ENCODE measurements at places on chromosomes 12 and 14.

GRCh38 chr14:29419736-29420135 is 507.9 kb downstream of the PRKD1 start:
- DNase-seq, result no peak

GRCh38 chr14:91116913-91117588 is 3.2 kb downstream of the DGLUCY start:
- DNase-seq, result peak; percentile 24

- no peak for DNase-seq
Measured at GRCh38 chr12:64893961-64894360, 69.5 kb downstream of the TBC1D30 start.

DNA sequence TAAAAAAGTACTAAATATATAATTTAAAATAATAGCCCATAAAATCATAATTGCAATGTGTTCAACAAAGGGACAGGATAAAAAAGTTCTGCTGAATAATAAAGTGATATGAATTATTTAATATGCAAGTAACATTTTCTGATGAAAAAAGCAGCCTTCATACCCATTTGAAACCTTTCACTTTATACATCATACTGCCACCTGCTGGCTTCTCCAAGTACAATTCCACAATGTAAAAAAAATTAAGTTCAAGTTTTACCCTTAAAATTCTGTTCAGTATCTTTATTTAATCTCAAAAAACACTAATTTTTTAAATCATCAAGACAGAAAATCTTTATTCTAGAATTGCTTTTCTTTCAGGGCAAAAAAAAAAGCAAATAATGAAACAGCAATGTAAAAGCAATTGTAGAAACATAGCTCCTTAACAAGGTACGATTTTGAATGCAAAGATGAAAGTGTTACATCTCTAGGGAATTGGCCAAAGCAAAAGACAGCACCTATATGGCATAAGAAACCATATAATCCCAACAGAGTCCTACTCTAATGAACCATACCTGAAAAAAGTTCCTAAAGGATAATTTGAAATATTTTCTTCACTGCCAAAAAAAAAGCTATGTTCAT is 15.0 kb downstream of the MDM1 start:
- peak; percentile 40 for DNase-seq

DNA sequence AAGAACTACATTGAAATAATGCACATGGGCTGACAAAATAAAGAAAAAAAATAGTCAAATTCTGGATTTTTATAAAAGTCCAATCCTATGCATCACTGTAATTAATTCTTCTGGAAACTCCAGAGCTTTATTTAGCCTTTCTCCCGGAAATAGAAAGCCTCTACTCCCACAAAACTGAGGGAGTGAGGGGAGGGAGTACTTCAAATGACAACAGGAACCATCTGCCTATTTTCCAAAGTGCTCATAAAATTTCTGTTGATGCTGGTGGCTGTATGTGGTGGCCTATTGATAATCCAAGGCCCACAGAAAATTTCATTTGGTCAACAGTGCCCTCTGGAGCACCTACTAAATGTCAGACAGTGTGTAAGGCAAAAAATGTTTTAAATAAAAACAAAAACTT is 64.6 kb downstream of the KIF21A start:
- DNase-seq, result no peak

- no peak for DNase-seq
Measured at GRCh38 chr12:54424224-54424623, 5.2 kb upstream of the ITGA5 start.

DNA sequence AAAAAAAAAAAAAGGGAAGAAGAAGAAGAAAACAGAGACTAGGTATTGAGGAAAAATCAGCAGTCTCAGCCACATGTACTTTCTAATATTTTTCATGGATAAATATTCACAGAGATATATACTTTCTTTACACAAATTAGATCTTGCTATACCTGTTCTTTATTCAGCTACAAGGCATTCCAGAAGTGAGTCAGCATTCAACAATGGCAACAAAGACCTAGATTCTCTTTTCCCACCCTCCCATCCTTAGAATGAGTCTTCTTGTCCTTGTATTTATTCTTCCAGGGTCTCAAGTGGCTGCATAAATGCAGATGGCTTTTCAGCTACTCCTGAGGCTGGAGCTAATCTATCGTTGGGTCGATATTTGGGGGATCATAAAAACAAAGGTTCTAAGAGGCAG is 93.0 kb downstream of the NT5DC3 start:
- DNase-seq, result no peak

GRCh38 chr12:1668833-1669543 is 21.9 kb upstream of the ADIPOR2 start:
- no peak for DNase-seq

GRCh38 chr12:80441921-80442320 is 2.1 kb upstream of the PTPRQ start:
- DNase-seq, result no peak

- DNase-seq, result no peak
Measured at GRCh38 chr14:29652571-29652970, 275.1 kb downstream of the PRKD1 start.

GRCh38 chr12:53577941-53578352 is 48.2 kb downstream of the ATF7 start:
- no peak for DNase-seq

DNA sequence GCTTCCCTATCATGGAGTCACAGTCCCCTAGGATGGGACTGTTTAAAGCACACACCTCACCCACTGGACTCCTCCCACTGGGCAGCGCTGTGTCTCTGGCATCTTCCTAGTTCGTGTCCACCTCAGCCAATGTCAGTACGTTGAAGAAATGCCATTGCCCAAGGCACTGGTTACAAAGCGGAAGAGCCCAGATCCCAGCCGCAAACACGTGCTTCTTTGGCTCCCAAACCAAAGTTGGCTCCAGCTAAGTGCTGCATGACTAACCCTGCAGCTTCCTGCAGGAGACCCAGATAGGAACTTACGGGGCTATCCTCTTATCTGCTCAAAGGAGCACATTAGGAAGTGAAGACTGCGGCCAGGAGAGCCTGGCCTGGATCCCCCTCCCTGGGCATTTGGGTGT is 9.3 kb downstream of the SYNE3 start:
- DNase-seq, result no peak

GRCh38 chr12:31843398-31844095 is 114.7 kb upstream of the AMN1 start:
- DNase-seq, result no peak

- peak; percentile 38 for DNase-seq
Measured at GRCh38 chr12:124321040-124321481, 26.2 kb downstream of the RFLNA start.

GRCh38 chr12:24815114-24815423 is 133.8 kb downstream of the BCAT1 start:
- DNase-seq, result no peak

DNA sequence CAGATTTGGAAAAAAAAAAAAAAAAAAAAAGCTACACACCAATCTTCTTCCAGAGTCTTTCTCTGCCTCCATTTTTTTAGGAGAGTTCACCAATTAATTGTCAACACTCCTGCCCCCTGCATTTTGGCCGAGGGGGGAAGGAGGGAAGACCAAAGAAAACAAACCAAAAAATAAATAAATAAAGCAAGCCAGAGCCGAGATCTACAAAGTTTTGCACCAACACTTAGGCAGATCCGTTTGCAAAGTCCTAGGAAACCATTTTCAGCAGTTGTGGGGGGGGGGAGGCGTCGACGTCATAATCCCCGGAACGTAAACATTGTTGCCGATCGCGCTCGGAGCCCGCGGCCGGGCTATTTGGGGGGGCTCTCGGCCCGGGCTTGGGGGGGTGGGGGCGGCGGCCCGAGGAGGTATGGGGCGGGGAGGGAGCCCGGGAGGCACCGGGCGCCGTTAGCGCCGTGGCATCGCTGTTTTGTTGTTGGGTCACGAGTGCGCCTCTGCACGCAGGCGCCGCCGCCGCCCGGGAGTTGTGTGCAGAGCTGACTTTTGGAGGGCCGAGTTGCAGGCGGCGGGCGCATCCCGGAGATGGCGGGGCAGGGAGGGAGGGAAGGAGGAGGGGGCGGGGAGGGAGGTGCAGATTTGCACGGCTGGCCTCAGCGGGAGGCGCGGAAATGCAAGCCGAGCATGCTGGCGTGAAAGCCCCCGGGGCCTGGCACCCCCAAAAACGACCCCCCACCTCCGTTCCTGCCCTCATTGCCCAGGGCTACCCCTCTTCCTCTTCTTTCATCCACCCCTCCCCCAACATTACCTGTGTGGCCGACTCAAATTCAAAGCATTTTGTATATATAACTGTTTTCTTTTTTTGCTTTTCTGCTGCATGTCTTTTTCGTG is 598 bp downstream of the KDM2B start:
- DNase-seq, result peak; percentile 62

- DNase-seq, result no peak
Measured at GRCh38 chr12:64733857-64734256, 25.3 kb downstream of the GNS start.

DNA sequence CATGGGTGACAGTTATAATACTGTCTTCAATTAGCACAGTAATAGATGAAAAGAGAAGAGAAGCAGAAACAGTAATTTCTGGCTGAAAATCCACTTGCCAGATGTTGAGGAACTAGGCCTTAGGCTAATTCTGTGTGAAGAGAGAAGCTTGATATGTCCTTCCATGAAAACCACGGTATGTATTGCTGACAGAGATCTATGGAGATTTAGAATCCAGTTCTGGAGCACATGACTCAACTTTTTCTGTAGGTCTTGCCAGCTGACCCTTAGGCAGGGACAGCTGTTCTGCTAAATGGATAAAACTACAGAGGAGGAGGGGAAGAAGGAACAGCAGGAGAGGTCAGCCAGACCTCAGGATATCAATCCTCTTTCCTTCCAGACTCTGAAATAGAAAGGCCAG is 211.5 kb downstream of the PRKD1 start:
- no peak for DNase-seq

DNA sequence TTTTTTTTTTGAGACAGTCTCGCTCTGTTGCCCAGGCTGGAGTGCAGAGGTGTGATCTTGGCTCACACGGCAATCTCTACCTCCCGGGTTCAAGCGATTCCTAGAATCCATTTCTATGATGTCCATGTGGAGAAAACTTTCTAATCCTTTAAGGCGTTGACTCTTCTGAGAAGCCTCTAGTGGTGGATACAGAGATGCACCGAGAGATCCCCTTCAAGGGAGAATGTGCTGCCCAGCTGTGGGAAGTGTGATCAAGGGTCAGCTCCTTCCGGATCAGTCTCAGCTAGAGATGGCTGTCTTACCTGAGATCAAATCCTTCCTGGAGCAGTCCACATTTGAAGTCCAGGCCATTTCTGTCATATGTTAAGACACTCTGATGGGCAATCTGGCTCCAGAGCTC is 92.7 kb upstream of the HECTD1 start:
- DNase-seq, result no peak

GRCh38 chr12:63893170-63893569 is 48.7 kb downstream of the SRGAP1 start:
- DNase-seq, result no peak

DNA sequence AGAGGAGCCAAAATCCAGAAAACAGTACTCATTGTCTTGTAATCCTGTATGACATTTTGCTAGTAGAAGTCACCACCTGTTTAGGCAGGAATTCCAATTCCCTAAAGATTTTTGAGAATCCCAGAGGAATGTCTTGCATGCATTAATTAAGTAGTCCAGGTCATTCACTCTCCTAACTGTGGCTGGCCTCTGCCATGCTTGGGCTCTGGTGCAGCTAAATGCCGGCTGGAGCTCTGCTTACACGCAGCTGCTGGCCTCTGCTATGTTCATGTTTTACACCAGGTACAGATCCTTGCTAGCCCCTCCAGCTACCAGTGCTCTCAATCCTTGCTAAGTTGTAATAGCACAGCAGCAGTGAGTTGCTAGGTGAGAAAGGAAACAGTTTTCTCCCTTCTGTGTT is 16.3 kb upstream of the HIF1A start:
- DNase-seq, result no peak

DNA sequence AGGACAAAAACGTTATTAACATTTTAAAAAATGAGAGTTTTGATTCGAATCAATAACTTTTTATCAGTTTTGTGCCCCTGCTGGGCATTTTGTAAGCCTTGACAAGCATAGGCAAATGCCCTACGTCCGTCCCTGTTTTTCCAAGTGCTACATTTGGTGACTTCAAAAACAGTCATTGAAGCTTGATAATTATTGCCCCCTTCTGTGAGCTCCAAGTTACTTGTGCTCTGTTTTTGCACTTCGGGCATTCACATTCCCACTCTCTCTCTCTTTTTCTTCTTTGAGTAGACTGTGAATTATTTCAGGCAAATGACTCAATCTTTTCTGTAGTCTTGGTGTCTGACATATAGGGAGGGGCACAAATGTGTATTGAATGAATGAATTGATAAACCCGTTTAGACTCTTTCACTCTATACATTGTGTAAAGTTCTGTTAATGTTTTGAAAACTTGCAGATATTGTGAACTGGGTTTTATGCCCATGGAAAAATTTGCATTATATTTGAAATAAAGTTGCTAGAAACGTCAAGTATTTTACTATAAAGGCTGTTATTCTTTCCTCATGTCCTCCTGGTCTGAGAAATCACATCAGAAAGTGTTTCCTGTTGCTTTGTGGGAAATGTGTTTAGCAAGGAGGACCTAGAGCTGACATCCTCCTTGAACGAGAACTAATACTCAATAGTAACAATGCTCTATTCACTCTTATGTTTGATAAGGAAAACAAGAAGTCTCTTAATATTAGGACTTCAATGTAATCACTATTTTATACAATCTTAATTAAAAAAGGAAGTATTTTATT is 1.4 kb downstream of the APAF1 start:
- no peak for DNase-seq

DNA sequence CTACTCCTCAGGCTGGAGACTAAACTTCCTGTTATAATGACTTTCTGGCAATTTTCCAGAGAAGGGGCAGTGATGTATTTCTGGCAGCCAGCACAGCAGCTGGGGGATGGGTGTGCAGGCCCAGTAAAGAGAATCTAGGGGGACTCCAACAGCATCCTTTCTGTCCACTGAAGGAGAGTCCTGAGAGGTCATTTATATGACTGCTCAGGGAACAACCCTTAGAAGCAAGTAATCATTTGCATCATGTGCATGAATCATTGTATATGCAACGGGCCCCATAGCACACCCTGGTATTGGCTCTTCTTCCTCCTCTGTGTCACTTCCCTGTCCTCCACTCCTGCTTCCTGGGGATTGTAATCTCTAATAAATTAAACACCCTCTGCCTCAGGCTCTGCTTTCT is 493.8 kb downstream of the RPS29 start:
- no peak for DNase-seq

GRCh38 chr12:31041033-31041564 is 32.6 kb upstream of the DDX11 start:
- DNase-seq, result no peak

GRCh38 chr14:93137864-93138263 is 22.1 kb upstream of the ITPK1 start:
- DNase-seq, result no peak

GRCh38 chr12:27924350-27925135 is 48.0 kb downstream of the PTHLH start:
- DNase-seq, result no peak

- DNase-seq, result no peak
Measured at GRCh38 chr14:102421411-102422057, 58.8 kb downstream of the TECPR2 start.

GRCh38 chr12:94534774-94535509 is 75.3 kb upstream of the CEP83 start:
- DNase-seq, result no peak

GRCh38 chr12:49702676-49703215 is 4.5 kb downstream of the FMNL3 start:
- no peak for DNase-seq
